Neural crest cell (in vitro differentiated cells): ENCODE measurements at places on chromosomes 6 and 20. TPM values are rescaled to one million over a fixed set of nuclear protein-coding genes. Genes with fewer than 3 reads are reported as not detected.

GRCh38 chr6:139982652-139983295, 608.3 kb upstream of the CITED2 start:
- peak overlapping the region; percentile 61 for H3K4me3 ChIP-seq
- H3K36me3 ChIP-seq = peaks cover 4% of the 10 kb centered on the region
- H3K27ac ChIP-seq = peak overlapping the region; percentile 97
- H3K27me3 ChIP-seq = no peaks in the 10 kb centered on the region
- peaks cover 60% of the 10 kb centered on the region for H3K4me1 ChIP-seq

DNA sequence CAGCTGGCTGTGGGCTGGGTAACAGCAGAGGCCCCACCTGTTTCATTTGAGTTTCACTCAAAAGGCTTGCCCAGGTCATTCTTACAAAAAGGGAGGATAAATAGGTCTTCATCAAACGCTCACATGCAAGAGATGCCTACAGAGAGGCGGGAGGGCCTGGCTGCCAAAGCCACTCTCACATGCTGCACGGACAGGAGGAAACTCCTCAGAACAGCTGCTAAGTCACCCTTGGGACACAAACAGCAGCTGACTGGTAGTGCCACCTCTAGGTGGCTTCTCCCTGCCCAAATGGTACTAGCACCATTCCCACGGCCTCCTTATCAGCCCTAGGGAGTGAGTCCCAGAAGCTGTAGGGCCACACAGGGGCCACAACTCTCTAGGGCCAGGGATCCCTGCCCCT, 23.8 kb downstream of the SLC22A23 start:
- peak overlapping the region; percentile 29 for H3K27ac ChIP-seq
- peaks cover 11% of the 10 kb centered on the region for H3K4me1 ChIP-seq
- peaks cover 7% of the 10 kb centered on the region for H3K36me3 ChIP-seq
- no peaks in the 10 kb centered on the region for H3K27me3 ChIP-seq

GRCh38 chr20:44087051-44087856, 99.7 kb downstream of the JPH2 start:
- peaks cover 6% of the 10 kb centered on the region for H3K4me1 ChIP-seq
- no peak for DNase-seq
- no peaks in the 10 kb centered on the region for H3K36me3 ChIP-seq

GRCh38 chr6:131549811-131550210, 23.2 kb upstream of the ARG1 start:
- no peak overlapping the region for H3K4me3 ChIP-seq
- no peak for DNase-seq
- no peak overlapping the region for H3K27ac ChIP-seq
- no peaks in the 10 kb centered on the region for H3K4me1 ChIP-seq
- H3K27me3 ChIP-seq = no peaks in the 10 kb centered on the region

Gene RBPJL
- total RNA-seq = not detected in 2 replicates
